Epithelial cell of prostate (primary cell): ENCODE measurements at places on chromosomes 2 and 18.

- no peak for DNase-seq
These were observed 23.6 kb upstream of the LTBP1 start for GRCh38 chr2:32923109-32923508.

DNA sequence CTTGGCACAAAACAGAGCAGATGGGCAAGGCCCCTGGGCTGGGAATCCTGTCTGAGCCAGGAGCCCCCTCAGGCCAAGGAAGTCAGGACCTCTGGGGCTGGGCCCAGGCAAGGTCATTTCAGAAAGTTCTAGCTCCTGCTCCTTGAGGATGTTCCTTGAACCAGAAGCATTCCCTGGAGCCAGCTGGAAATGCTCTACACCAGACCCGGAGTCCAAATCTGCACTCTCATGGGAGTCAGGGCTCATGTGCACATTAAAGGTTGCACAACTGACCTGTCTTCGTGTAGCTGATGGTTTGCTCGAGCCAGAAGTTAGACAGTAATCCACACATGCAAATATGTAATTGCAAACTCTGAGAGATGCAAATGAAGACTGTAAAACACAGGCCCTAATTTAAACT, 18.0 kb downstream of the PARD6G start:
- no peak for DNase-seq

- no peak for DNase-seq
These were observed 134.0 kb upstream of the NCK2 start for GRCh38 chr2:105610576-105611332.

- DNase-seq = no peak
These were observed 370.0 kb downstream of the SLC4A3 start for GRCh38 chr2:219997341-219997851.

DNA sequence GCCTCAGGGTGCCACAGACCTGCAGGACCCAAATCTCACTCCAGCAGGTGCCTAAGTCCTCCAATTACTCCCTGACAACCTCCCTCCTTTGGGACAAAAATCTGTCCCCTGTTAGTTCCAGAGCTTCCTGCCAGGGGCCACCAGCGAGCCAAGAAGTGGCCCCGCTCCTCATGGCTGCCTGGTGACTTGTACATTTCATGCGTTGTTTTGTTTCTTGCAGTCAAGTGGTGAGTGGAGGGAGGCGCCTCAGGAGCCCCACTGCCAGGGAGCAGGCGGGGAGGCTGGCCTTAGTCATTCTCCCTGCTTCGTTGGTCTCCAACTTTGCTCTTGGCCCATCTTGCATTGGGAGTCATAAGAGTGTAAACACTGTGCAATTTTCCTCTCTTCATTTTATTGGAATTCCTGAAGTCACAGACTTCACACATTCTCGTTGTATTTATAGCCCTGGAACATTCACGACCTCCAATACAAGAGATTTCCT, 81.3 kb downstream of the KCNF1 start:
- DNase-seq = peak; percentile 26

DNA sequence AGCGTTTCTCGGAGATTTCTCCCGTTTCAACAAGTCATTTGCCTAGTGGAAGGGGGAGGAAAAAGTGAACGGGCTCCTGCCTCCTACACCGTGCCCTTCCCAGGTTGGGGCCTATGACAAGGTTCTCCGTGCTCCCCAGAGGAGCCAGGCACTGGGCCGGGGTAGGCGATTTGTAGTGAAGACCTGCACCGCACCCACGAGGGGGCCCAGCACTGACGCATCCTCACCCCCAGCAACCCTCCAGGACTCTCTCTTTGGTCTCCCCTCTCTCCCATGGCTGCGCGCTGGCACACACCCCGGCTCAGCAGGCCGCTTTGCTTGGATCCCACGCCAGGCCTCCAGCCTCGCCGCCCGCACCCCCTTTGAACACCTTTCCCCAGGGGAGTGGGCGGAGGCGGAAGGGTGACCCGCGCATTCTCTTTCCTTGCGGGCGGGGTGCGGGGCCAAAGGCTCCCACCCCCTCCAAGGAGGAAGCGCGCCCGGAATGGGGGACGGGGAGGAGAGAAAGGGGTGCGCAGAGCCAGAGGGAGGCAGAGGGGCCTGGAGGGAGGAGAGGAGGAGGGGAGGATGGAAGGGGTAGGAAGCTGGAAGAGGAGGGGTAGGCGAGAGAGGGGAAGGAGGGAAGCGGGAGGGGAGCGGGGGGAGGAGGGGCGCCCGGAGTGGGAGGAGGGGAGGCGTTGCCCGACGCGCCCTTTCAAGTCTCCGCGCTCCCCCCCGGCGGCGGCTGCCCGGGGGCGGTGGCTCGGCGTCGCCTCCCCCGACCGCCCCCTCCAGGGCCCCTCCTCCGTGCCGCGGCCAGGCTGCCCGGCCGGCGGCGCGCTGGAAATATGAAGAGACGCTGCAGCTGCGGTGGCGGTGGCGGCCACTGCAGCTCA, at the start of gene APCDD1:
Gene APCDD1, plus strand, starts transcription at position 830 of the 875 bp plus-strand sequence. CDS start 347 bp downstream, outside the sequence.
- DNase-seq = no peak

- DNase-seq = no peak
These were observed 77.8 kb upstream of the HS6ST1 start for GRCh38 chr2:128396500-128396891.

DNA sequence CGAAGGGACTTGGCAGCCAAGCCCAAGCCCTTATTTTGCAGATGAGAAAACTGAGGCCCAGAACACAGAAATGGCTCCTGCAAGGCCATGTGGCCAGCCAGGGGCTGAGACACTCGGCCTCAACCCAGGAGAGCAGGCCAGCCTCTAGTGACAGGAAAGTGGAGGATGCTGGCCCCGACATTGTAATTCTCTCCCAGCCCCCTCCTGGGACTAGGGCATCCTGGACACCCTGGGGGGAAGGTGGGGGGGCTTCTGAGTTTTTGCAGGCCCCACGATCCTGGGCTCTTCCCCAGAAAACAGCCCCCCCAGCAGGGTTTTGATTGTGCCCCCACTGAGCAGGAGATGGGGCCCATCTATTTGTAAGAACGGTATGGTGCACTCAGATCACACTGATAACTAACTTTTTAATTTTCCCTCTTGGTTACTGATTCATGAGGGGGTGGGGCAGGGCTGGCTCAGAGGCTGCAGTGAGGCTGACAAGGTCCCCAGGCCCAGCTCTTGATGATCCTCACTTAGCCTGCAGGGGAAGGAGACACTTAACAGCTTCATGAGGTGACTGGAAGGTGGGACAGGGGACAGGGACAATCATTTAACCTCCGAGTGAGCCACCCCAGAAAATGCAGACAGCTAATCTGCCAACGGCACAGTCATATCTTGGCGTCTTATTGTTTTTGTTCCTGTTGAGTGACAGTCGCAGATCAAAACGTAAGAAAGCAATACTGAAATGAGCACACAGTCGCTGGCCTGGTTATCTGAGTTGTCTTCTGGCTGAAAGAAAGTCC, 18.9 kb downstream of the SMAD7 start:
- no peak for DNase-seq

DNA sequence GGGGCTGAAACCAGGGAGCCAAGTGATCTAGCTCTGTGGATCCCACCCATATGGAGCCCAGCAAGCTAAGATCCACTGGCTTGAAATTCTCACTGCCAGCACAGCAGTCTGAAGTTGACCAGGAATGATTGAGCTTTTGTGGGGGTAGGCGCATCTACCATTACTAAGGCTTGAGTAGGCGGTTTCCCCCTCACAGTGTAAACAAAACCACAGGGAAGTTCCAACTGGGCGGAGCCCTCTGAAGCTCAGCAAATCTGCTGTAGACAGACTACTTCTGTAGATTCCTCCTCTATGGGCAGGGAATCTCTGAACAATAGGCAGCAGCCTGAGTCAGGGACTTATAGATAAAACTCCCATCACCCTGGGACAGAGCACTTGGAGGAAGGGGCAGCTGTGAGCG, 96.7 kb downstream of the CCDC148 start:
- DNase-seq = peak; percentile 40

DNA sequence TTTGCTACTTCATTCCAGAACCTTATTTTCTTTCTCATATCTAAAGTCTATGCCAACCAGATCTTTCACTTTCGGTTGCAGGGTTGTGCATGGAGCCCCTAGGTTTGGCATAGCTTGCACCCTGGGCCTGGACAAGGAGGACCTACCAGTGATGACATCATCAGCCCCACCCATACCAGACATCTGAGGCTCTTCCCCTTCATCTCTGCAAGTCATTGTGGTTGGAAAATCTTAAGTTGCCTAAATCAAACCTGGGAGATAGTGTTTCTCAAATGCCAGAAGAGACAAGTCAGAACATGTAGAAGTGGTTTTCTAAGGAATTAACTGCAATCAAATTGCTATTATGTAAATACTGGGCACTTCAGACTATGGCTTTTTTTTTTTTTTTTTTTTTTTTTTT, 363.3 kb downstream of the ZNF516 start:
- peak; percentile 82 for DNase-seq

DNA sequence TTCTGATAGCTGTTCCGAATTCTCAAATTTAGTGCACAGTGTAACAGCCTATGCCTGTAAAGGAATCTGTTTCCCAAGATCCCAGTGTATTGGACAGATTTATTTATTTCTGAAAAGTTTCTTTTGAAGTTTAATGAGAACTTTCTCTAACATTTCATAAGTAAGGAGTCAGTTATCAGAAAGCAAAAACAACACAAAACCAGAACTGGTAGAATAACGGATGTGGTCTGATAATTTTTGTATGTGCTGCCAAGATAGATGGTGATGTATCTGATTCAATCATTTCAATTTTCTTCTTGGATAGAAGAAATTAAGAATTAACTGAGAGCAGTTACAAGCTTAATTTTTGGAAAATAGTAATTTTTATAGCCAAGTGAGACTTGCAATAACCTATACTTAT, 374.3 kb downstream of the SOCS6 start:
- no peak for DNase-seq

- DNase-seq = no peak
These were observed 215.8 kb upstream of the DTNA start for GRCh38 chr18:34494359-34494696.

DNA sequence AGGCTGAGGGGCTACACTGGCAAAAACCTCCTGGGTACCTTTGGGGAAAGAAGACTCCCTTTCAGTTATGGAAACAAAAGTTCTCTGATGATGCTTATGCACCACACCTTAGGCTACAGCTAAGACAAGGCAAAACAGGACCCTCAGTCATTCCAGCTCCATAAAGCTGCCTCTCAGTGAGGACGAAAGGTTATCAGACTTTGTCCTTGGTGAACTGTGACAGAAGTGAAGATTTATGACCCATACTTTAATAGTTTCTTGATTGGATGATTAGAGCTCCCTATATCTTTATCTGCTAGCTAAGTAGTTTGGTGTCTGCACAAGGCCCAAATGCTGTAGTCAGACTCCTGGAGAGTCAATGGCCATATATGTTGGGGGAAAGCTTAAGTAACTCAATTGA, 40.6 kb upstream of the SPRED2 start:
- DNase-seq = no peak

GRCh38 chr2:146602856-146603255, 1242.0 kb upstream of the ACVR2A start:
- DNase-seq = no peak

DNA sequence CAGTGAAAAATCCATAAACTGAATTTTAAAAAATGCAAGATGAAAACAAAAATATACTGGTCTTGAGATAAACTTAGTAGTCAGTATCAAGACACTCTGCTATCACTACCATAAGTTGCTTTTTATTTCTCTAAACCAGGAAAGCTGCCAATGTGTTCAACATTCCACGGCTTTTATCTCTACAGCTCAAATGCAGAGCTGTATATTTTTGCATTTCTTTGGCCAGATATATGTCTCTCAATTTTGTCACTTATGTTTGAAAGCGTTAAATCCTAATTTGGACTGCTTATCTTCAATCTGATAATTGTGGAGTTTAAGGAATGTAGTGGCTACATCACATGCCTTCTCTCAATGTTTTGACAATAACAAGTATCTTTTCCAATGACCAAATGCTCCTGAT, 609.5 kb downstream of the EPHA4 start:
- no peak for DNase-seq

DNA sequence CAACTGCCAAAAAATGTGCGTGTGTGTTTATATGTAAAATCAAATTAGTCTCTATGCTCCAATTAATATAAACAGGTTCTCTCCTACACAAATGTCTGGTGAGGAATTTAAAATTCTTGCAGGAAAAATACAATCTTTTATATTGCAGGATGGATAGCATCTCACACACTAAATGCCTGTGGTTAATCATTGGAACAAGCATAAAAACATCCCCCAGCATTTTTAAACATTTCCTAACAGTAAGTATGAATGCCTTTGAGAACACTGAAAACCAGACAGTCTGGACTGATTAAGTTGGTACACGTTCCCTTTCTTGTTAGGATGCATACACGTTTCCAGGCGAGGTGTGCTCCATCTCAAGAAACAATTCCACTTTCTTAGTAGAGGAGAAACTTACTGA, 29.9 kb upstream of the PDE1A start:
- DNase-seq = no peak

DNA sequence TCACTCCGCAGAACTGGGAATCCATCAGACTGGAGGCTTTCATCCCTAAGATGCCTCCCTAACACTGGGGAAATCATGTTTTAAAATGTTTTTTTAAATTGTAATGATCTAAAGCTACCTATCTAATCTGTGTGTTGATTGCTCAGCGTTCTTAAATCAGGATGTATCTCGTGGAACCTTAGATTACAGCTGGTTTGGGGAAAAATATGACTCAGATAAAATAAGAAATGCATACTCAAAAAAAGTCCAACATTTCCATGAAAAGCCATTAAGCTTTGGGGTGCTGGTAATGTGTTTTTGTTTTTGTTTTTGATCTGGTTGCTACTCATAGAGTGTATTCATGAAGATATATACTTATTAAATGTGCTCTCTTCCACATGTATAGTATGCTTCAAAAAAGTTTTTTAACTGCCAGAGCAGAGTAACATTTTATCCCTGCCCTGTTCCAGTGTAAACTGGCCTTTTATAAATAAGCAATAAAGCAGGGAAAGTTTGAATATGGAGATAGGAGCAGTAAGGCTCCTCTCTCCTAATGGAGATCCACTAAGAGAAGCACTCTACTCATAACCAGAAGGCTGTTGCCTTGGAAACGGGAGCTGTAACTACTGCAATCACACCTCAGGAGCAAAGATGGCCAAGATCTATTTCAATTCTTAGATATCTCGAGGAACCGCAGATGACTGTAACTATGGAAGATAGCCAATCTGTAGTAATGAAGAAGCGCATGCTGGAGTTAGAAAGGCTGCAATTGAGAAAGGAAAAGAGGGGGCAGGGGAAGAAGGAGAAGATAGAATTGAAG, 41.6 kb downstream of the ANKRD44 start:
- DNase-seq = no peak

DNA sequence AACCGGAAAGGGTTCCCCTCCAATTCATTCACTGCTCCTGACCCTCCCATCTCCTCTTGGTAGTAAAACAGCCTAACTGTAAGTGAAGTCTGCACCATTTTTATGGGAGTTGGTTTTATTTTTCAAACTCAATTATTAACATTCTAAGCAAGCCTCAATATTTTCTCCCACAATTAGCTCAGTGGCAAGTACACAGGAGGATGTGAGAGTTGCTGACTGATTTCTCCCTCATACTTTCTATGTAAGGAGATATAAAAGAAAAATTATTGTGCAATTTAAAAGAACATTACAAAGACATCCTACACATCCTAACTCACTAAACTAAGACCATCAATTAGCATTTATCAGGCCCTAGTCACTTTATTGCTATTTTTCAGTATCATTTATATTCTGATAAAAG, 73.9 kb downstream of the PIAS2 start:
- DNase-seq = no peak

GRCh38 chr2:238160206-238161129, 1.7 kb downstream of the ERFE start:
- DNase-seq = no peak
